Stimulated activated CD4-positive, alpha-beta T cell treated with anti-CD3 and anti-CD28 coated beads, Interleukin-2, amount 100 ng/mL, for 4 hours (primary cell): ENCODE measurements at places on chromosomes 11 and 22.

DNA sequence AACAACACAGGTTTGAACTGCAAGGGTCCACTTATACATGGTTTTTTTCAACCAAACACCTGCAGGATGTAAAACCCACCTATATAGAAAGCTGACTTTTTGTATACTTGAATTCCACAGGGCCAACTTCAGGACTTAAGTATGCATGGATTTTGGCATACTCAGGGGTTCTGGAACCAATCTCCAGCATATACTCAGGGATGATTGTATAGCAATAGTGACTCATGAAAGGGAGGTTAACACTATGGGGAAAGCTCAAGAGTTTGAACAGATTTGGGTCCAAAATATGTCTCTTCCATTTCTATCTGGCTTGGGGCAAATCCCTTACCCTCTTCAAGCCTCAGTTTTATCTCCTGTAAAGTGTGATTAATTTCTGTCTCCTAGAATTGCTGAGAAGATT is 94.9 kb downstream of the MICAL2 start:
- no peak for DNase-seq

GRCh38 chr11:109486129-109486528 is 64.1 kb downstream of the C11orf87 start:
- DNase-seq, result no peak

GRCh38 chr22:45190202-45190872 is 26.6 kb downstream of the NUP50 start:
- no peak for DNase-seq

GRCh38 chr11:47714554-47715081 is 551 bp downstream of the AGBL2 start:
- DNase-seq, result no peak

DNA sequence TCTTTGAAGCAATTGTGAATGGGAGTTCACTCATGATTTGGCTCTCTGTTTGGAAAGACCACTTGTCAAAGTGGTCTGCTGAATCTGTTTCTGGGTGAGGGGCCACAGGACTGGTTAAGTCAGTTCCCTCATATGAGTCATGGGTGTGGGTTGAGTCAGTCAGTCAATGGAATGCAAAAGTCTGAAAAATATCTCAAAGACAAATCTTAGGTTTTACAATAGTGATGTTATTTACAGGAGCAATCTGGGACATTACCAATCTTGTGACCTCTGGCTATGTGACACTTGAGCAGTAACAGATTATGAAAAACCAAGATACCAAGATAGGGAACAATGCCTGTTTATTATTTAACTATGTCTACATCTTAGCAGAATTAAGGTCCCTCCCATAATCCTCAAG is 311.6 kb downstream of the AASDHPPT start:
- no peak for DNase-seq

- DNase-seq, result no peak
Observed at GRCh38 chr11:35215945-35216344, 77.0 kb downstream of the CD44 start.

- DNase-seq, result no peak
Observed at GRCh38 chr11:119282495-119282894, 34.4 kb downstream of the MCAM start.

DNA sequence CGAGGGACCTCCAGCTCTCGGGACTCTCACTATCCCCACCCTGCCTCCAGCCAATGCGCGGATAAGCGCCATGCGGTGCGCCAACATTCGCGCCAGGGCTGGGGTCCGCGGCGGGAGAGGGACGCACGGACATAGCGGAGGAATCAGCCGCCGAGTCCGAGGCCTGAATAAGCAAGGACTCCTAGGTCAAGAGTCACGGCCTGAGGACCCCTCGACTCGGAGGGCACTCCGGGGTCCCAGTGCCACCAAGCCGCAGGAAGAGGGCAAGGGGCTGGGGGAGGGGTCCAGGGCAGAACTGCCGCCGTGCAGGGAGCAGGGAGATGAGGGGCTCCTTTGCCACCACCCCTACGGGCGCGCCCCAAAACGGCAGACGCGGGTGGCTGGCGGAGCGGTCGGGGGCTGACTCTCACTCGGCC is 552 bp downstream of the DSCAML1 start:
- no peak for DNase-seq

GRCh38 chr11:75563978-75564552 is 2.0 kb downstream of the SERPINH1 start:
- no peak for DNase-seq

- DNase-seq, result no peak
Observed at GRCh38 chr11:33211153-33211552, 46.0 kb upstream of the HIPK3 start.

- DNase-seq, result no peak
Observed at GRCh38 chr11:33461369-33462125, 204.4 kb downstream of the HIPK3 start.

- no peak for DNase-seq
Observed at GRCh38 chr22:50547263-50547985, 1.7 kb downstream of the KLHDC7B start.

GRCh38 chr22:48171271-48171691 is 1408.8 kb downstream of the TBC1D22A start:
- no peak for DNase-seq

GRCh38 chr11:68457898-68458249 is 2.7 kb upstream of the PPP6R3 start:
- no peak for DNase-seq
